IgD-negative memory B cell (primary cell): ENCODE measurements at places on chromosomes 12 and 14. TPM values are rescaled to one million over a fixed set of nuclear protein-coding genes. Genes with fewer than 3 reads are reported as not detected.

SRRM4 gene
- polyA plus RNA-seq = not detected

RHOJ gene
- not detected for polyA plus RNA-seq

CHGA gene
- polyA plus RNA-seq = 0.44 TPM

SSPN gene
- polyA plus RNA-seq = 149 TPM

TPH2 gene
- not detected for polyA plus RNA-seq
